ENCODE measurements at places on chromosomes 1 and 21.

- DNase-seq: no peak
Measured at GRCh38 chr1:12596007-12596821, 21.8 kb downstream of the DHRS3 start.

DNA sequence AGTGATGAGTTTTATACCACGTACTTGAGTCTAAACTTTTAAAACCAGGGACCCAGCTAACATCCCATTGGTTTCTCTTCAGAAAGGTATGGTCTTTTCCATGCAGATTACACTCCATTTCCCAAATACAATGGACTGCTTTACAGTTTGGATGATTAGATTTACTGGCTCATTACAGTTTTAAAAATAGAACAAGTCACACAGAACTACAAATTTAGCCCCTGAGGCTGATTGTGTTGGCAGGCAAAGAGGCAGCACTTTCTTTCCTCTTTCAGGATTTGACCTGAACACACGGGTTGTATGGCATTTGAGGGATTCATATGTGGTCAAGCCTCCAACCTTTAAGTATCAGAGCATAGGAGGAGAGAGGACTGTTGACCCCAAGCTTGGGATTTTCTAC is 21.8 kb upstream of the VTCN1 start:
- no peak for DNase-seq

DNA sequence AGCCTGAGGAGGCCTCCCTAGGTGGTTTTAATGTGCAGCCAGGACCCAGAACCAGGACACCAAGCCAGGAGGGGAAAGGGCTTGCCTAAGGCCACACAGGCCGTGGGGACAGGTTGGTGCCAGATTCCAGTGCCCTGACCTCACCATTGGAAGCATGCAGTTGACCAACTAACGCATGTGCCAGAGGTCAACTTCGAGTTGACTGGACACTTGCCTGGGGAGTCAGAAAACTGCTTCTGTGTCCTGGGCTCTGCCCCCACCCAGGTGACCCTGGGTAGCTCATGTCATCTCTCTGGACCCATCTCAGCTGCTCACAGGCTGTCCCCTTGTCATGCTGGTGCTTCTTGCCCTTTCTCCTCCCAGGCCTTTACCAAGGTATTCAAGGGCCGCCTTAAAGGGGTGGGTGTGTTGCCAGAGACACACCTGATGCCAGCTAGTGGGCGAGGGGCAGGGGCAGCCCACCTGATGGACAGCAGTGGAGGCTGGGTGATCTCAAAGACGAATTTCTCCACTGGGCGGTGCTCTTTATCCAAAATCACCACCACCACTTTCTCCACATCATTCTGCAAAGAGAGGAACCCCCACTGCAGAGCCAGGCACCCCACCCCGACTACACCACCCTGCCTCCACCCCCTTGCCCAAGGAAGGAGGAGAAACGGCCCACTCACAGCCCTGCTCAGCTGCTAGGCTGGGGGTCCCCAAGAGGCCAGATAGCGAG is 4.4 kb downstream of the MAD2L2 start:
- DNase-seq: no peak

GRCh38 chr1:77282187-77282865 is 507 bp downstream of the AK5 start:
- DNase-seq: peak; percentile 14

DNA sequence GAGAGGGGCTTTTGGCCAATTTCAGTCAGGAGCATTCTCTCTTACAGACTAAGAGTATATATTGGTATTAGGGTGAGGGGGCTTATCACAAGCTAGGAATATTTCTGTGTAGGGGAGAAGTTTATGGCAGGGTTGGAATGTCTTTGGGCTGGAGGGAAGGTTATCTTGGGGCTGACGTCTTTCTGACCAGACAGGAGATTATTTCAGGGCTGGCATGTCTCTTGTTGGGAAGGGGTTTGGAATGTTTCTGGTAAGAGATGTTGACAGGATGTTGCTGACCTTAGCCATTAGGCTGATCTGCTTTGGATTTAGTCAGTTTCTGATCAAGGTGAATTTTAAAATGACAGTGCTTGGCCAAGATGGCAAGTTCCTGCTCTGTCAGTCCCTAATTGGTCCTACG is 17.8 kb upstream of the HSD3B1 start:
- DNase-seq: no peak

DNA sequence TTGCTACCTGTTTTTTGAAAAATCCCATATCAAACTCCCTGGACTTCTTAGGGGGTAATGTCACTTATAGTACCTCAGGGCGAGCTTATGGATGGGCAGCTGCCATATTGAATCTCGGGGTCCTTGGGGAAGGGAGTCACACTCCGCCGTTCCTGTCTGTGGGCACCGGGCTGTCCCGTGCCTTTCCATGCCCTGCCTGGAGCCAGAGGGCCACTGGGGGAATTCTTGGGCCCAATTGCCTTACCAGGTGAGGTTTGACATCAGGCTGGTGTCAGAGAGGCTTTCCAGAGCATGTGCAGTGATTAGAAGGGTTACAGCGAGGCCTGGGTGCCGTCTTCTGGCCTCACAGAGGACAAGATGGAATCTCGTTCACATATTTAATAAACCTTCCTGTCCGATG is 28.8 kb downstream of the QSOX1 start:
- no peak for DNase-seq

- no peak for DNase-seq
Measured at GRCh38 chr1:42046761-42047507, 106.3 kb upstream of the GUCA2B start.

DNA sequence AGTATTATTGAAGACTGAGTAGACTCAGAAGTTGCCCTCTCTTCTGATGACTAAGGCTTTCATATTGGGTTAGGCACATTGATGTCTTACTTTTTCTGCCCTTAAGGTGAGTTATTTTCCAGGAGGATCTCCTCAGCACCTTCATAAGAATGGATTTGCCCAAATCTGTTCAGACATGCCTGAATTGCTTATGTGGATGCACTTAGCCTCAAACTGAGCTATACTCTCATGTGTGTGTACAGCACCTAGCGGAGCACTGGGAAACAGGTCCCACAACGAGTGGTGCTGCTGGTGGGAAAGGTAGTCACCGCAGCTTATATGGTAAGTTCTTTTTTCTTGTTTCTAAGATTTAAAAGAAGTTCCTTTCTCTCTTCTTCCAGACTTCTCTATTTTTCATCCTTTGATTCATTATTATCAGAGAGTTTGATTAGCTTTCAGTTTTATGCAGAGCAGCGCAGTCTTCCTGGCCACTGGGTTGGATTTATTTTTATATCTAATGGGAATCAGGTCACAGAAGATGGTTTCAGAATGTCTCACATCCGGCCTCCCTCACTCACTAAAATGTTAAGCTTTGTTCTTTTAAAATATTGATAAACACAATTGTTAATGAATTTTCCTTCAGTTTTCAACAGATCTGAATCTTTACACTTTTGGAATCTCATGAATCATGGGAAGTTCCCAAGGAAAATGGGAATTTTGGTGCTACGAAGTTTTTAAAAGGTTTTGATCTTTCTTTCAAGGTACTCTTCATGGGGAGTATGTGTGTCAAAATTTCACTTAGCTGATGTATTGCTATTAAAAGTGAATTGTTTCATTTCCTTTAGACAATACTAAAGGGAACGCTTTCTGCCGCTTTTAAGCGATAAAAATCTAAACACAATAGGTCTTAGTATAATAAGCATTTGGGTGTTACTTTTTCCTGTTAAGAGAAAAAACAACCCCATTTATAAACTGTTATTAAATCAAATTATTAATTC is 58.5 kb downstream of the EXTL2 start:
- DNase-seq: no peak

GRCh38 chr1:164689672-164690511 is 130.9 kb downstream of the PBX1 start:
- no peak for DNase-seq

- no peak for DNase-seq
Measured at GRCh38 chr1:118132000-118132399, 53.0 kb downstream of the SPAG17 start.

GRCh38 chr1:224192082-224192788 is 9.2 kb downstream of the DEGS1 start:
- no peak for DNase-seq

DNA sequence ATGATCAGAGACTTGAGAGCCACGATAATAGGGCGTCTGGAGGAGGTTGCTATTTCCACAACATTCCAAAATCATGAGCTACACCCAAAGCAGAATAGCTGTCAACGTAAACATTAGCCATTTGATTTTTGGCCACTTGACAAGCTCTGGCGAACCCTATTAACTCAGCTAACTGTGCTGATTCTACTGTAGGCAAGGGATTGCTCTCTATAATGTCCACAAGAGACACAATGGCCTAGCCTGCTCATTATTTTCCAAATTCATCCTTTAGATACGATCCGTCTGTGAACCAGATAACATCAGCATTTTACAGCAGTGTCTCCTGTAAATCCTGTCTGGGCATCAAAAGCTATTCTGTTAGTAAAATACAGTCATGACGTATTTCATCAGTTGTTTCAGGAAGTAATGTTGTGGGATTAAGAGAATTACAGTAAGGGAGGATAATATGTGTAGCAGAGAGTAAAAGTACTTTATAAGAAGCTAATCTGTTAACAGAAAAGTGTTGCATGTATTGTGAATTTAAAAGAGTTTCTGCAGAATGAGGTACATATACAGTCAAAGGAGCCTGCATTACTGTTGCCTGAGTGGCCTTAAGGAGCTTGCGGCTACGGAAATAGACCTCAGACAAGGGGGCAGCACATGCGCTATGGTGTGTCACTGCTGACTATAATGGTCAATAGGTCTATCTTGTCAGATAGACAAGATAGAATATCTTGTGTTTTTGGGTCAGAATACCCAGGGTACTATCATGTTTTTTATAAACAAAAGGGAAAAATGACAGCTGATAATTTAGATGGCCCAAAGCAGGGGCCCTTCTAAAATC is 44.9 kb upstream of the TINAGL1 start:
- DNase-seq: no peak

- DNase-seq: no peak
Measured at GRCh38 chr1:202104073-202104472, 18.6 kb upstream of the GPR37L1 start.

GRCh38 chr1:54404939-54405897 is 976 bp downstream of the SSBP3 start:
- DNase-seq: no peak

GRCh38 chr1:208031316-208031931 is 120.5 kb upstream of the CD34 start:
- no peak for DNase-seq

DNA sequence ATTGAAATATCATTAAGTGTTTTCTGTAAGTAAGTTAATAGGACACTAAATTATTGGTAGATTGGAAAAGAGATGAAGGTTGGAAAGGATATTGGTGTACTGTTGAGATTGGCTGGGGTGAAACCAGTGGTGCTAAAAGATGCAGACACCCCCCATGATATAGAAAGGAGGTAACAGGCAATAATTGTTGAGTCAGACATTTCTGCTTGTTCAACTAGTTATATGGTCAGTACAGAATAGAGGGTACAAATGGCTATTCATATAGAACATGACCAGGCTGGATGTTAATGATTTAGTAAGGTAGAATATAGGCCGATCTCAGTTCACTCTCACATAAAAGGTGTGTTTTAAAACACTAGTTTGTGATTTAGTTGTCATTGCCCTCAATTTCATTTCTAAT is 104.5 kb downstream of the POU2F1 start:
- DNase-seq: no peak

DNA sequence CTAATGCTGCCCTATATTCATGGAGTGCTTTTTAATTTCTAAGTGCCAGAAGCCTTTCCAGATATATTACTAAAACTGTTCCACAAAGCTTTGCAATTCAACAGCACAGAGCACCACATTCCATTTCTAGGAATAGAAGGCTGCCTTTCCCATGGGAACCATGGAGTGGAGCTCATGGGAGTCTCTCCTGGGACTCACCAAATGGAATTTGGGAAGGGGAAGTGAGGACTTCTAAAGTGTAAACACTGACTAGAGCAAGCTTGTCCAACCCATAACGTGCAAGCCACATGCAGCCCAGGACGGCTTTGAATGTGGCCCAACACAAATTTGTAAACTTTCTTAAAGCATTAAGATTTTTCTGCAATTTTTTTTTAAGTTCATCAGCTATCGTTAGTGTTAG is 190.4 kb upstream of the TNR start:
- no peak for DNase-seq

DNA sequence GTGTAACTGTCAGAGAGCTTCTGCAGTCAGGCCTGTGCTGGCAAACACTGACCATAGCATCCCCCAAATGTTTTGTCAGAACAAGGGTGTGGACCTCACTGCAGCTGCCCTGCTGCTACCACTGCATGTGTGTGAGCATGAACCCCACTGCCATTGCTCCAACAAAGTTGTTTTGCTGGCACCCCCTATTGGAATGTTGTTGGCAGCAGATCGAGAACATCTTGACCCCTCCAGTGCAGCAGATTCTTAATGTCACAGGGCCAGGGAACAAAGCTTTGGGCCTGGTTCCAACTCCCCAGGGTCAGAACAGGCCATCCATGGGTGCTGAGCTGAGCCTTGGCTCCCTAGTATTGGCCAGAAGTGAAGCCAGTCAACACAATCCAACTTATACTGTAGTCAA is 1537.4 kb downstream of the NCAM2 start:
- DNase-seq: no peak

DNA sequence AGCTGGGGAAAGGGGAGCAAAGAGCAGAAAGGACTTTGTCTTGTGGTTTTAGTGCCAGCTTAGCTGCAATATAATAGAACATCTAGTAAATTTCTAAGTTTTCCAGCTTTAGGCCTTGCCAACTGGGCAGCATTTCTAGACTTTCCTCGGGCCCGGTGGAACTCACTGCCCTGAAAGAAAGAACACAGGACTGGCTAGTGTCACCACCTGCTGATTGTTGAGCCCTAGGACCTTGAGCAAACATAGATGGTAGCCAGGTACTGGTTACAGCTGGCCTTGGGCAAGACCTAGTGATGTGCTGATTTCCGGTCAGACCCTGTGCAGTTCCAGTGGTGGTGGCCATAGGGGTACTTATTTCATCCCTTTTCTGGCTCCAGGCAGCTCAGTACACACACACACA is 753.2 kb upstream of the B3GALT2 start:
- DNase-seq: no peak

- DNase-seq: no peak
Measured at GRCh38 chr21:36589352-36589971, 109.5 kb upstream of the SIM2 start.
